ENCODE measurements at places on chromosomes 1 and 21. TPM values are rescaled to one million over a fixed set of nuclear protein-coding genes. Genes with fewer than 3 reads are reported as not detected.

Gene APCS
- not detected for total RNA-seq

Gene HAX1
- 129 TPM for total RNA-seq

Gene CA6
- total RNA-seq = not detected

Gene CTH
- total RNA-seq = 13.4 TPM

Gene GALE
- total RNA-seq = 20.3 TPM

Gene PLA2G5
- 0.41 TPM for total RNA-seq

Gene CHRM3
- 15.5 TPM for total RNA-seq

Gene ST6GALNAC5
- total RNA-seq = 4.3 TPM

DNA sequence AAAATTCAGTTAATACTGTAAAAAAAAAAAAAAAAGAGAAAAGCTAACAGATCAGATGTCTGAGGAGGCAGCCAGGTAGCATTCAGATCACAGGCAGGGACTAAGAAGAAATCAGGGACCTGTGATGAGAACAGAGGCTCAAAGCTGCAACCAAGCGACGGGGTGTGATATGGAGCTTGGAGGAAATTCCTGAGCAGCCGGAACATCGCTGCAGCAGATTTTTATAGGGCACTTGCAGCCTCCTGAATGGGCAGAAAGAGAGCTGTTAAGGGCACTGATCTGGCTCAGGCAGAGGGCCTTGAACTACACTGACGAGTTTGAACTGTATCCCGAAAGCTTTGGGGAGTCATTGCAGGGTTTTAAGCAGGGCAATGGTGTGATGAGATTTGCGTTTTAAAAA is 315.4 kb downstream of the ADGRL2 start:
- ATAC-seq = no peak

- ATAC-seq = peak; percentile 83
These were observed at the start of gene LDLRAP1 for GRCh38 chr1:25543425-25544242. LDLRAP1 (plus strand) TSS chr1:25543606; CDS start chr1:25543699, 93 bp downstream.

DNA sequence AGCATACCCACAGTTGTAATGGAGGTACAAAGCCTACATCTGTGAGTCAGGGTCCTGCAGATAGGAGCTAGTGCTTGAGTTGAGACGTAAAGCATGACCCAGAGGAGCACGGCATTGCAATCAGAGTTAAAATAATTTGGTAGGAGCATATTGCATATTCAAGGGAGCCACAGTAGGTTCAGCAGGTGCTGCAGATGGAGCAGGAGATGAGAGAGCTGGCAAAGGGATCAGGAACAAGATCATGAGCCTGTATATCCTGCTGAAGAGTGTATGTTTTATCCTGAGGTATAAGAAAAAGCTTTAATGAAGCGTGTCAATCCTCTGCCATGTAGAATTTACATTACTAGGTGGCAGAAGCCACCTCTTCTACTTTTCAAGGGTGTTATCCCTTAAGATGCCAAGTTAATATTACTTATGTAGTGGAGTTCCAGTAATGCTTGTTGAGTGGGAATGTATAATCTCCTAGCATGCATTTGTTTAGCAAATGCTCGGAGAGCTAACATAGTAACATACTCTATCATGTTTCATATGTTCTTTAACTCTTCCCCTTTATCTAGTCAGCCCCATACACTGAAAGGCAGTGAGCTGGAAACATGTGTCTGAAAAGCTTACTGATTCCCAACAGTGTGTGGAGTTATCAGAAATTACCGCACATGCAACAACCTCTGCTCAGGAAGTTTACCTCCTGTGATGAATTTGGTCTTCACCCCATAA is 300.3 kb downstream of the GRIK1 start:
- ATAC-seq = no peak

DNA sequence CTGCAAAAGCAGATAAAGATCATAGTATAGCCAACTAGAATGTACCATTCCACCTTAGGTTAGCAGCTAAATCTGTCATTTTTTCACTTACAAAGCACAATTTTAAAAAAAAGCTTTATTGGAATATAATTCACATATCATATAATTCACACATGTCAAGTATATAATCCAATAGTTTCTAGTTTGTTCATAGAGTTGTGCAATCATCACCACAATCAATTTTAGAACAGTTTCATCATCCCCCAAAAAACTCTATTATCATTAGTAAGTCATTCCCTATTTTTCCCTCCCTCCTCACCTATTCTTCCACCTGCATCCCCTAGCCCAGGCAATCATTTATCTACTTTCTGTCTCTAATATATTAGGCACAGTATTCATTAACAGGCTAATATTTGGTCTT is 32.0 kb upstream of the INSL5 start:
- ATAC-seq = no peak

GRCh38 chr21:38310646-38311485 is 54.1 kb downstream of the KCNJ15 start:
- peak; percentile 29 for ATAC-seq

GRCh38 chr1:110255392-110255787 is 45.3 kb downstream of the KCNC4 start:
- ATAC-seq = peak; percentile 98

- no peak for ATAC-seq
These were observed 5.1 kb upstream of the ZZZ3 start for GRCh38 chr1:77687519-77687906.

GRCh38 chr1:176853503-176853902 is 311.0 kb downstream of the ASTN1 start:
- ATAC-seq = no peak

DNA sequence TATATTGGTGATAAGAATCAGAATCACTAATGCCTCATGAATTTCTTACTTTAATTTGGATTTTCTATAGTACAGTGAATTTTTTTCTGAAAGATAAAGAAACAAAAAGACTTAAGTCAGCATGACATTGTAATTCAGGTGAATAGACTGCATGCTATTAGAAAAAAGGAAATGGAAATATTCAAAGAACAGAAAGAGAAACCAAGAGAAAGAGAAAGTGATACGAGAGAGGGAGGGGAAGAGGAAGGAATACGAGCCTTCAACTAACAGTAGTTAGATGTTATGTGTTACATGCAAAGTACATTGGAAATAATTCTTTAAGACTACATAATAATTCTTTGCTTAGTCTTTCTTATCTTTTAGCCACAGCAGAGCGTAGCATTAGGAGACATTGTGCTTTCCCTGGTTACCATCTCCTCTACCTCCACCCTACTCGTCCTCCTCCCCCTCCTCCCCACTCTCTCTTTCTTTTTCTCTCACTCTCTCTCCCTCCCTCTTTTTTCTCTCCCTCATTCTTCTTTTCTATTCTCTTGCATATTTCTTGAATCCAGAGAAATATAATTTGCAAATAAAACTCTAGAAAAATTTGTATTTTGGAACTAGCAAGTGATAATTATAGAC is 46.4 kb upstream of the ADGRL4 start:
- ATAC-seq = no peak

GRCh38 chr1:214615109-214615508 is 12.1 kb downstream of the CENPF start:
- ATAC-seq = no peak

DNA sequence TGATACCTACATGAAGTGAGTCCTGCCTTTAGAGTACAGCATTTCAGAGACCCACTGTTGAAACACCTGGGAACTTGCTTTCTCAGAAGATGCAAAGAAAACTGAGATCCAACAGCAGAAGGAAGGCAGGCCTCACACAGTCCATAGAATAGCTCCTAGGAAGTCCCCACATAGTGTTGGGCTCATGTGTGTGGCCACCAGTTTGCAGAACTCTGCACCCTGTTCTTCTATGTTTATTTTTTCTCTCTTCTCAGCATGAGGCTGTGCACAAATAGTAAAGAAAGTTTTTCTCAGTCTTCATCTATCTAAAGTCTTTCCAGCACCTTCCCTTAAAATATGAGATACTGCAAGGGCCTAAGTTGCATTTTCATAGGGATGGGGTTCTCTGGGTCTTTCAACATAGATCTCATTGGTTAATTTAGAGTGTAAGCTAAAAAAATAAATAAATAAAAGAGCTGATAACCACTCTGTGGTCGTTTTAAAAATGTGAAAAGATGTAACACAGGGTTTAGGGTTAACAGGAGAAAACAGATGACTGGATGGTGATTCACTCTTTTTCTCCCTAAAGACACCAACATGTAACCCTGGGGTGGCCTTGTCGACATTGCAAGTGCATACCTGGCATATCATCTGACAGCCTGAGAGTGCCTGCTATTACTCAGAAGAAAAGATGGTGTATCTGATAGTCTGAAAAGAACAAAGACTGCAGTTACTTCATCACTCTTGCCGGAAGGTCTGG is 94.6 kb downstream of the ZC3H11B start:
- no peak for ATAC-seq

GRCh38 chr1:204367956-204368355 is 8.2 kb upstream of the PLEKHA6 start:
- no peak for ATAC-seq

- no peak for ATAC-seq
These were observed 2.5 kb upstream of the DHRS3 start for GRCh38 chr1:12620488-12620865.

DNA sequence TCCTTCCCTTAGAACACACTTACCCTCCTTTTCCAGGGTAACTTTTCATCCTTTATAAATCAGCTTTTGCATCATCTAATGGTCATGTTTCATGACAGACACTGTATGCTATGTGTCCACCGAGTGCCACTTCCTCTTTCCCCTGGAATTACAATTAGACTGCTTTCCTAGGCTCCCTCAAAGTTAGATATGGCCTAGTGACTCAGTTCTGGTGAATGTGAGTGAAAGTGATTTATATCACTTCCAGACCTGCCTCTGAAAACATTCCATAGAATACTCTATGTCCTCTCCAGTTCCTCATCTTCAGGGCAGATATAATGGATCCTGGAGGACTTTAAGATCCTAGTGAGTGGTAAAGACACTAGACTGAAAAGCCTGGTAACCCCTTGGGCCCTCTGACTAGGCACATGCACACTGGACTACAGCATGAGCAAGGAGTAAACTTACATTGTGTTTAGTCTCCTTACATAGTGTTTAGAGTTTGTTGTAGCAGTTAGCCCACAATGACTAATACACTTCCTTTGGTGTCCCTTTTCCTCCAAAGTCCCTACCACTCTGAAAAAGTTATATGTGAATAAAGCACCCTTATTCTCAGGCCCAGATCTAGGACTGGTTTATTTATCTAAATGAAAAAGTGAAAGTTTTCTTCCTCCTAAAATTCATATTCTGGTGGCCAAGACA is 59.3 kb downstream of the GPR88 start:
- ATAC-seq = no peak

DNA sequence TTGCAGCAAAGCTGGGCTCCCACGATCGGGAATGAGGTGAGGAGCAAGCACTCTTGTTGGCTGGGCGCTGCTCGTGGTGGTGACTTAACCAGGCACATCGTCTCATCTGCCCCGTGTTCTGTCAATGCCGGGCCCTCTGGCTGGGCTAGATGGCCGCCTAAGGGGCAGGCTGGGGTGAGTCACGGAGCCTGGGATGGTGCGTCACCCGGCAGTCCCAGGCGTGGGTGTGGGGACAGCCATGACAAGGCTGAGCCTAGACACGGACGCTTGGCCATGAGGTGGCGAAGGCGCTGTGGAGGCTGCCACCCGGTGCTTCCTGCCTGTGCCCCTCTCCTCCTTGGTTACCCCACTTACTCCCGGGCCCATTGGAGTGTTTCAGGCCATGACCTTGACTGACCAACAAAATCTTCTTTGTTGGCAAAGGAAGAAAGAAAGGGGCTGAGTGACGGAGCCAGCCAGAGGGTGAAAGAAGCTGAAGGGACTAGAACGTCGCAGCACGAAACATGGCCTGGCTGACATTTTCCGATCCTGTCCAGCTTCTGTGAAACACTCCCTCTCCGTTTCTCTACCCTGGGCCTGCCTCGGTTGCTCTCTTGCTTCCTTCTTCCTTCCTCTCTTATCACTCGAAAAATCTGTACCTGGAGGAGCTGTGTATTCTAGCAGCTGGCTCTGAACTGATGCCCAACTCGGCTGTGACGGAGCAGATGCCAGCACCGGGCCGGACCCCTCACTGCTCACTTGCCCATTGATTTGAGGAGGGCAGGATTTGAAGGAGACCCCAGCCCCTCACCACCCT is 596 bp downstream of the CD247 start:
- ATAC-seq = no peak

DNA sequence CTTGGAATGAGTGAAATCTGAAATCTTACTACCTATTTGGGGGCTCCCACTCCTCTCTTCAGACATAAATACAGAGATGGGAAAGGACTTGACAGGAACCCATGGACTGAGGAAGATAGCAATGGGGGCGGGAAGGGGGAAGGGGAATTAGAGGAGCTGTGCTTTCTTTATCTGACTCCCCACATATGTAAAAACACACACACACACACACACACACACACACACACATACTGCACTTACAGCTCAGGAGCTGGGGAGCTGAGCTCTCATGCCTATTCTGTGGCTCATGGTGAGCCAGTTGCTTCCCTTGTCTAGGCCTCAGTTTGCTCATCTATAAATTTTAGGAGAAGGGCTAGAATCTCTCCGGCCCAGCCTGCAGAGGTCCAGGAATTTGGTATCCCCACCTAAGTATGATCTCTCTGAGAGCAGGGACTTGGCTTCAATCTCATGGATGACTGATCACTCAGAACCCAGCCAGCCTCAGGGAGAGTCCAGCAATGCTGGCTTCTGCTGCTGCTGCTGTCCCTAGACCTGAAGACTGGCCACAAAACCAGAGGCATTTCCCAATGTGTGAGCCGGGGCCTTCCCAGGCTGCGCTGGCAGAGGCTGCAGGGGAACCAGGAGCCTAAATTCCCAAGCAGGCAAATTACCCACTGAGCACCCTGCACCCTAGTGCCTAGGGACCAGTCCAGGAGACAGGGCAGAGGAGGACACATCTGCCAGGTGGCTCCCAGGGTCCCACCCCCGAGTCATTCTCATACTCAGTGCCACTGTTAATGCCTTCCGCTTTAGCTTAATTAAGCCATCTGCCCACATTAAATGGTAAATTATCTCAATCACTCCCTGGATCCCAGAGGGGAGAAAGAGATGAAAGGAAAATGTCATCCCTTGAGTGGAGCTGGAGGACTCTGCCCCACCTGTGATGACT is 57.5 kb upstream of the RBM15 start:
- no peak for ATAC-seq

DNA sequence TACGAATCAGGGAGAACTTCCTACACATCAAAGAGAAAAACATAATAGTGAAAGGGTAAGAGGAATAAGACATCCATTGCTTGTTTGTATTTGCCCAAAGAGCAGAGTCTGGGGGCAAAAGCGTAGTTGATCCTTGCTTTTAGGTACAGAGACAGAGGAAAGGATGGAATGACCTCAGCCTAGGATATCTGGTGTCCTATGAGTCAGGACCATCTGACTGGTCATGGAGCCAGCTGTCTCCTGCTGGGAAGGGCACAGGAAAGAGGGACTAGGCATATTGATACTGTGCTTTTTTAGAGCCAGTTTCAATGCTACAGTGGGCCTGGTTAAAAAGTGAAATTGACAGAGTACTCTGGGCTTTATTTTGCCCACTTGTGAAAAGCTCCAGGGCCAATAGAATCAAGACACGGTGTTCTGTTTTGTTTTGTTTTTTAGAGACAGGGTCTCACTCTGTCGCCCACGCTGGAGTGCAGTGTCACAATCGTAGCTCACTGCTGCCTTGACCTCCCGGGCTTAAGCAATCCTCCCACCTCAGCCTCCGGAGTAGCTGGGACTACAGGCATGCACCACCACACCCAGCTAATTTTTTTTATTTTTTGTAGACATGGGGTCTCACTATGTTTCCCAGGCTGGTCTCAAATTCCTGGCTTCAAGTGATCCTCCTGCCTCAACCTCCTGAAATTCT is 3.2 kb downstream of the PLEKHO1 start:
- ATAC-seq = no peak

All from motor neuron (in vitro differentiated cells).